ENCODE measurements at places on chromosomes 1 and 21.

- no peak for DNase-seq
These were observed 622.3 kb downstream of the PTPRU start for GRCh38 chr1:29858646-29859045.

- peak; percentile 92 for DNase-seq
These were observed 75.2 kb downstream of the KIFAP3 start for GRCh38 chr1:169999331-169999741.

DNA sequence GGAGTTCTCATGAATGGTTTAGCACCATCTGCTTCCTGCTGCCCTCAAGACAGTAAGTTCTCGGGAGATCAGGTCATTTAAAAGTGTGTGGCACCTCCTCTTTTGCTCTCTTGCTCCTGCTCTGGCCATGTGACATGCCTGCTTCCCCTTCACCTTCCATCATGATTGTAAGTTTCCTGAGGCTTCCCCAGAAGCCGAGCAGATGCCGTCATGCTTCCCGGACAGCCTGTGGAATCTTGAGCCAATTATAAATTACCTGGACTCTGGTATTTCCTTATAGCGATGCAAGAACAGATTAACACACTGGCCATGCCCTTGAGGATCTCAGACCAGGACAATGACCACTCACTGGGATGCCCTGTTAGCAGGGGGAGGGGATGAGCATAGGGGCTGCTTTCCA, 212.3 kb downstream of the MATN1 start:
- no peak for DNase-seq

DNA sequence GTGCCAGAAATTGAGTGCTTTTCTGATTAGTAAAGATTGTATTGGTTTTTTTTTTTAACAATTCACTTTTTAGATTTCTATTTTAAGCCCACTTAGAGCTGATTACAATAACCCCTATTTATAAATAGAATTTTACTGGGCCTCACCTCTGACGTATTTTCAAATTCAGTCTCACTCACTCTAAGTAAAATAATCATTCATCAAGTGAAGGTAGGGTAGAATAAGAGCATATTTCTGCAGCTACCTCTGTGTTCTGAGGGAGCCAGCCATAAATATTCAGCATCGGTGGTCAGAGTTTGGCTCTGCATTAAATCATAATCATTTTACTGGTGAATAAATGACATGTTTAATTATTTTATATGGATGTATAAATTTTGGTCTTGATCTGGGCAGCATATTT, 95.8 kb upstream of the UBE2U start:
- no peak for DNase-seq

- DNase-seq: peak; percentile 89
These were observed 76.8 kb downstream of the CD46 start for GRCh38 chr1:207828485-207829158.

DNA sequence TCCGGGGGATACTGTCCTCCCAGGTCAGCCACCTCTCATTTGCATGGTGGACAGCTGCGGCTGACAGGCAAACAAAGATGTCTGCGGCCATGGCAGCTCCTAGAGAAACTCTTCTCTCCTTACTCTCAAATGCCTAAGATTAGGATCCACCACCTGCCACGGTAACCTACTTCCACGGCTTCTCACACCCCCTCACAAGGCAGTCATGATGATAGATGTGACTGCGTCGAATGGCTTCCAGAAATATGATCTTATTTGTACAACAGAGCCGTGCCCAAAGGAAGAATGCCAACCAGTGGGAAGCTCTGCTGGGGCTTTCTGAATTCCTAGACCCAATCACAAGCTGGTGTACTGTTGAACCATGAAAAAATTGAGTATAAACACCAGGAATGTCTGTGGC, 73.4 kb downstream of the BACE2 start:
- DNase-seq: no peak

- DNase-seq: peak; percentile 91
These were observed 436 bp upstream of the LBR start for GRCh38 chr1:225428068-225428880.

- no peak for DNase-seq
These were observed 264.1 kb downstream of the FOXD2 start for GRCh38 chr1:47701741-47702515.

DNA sequence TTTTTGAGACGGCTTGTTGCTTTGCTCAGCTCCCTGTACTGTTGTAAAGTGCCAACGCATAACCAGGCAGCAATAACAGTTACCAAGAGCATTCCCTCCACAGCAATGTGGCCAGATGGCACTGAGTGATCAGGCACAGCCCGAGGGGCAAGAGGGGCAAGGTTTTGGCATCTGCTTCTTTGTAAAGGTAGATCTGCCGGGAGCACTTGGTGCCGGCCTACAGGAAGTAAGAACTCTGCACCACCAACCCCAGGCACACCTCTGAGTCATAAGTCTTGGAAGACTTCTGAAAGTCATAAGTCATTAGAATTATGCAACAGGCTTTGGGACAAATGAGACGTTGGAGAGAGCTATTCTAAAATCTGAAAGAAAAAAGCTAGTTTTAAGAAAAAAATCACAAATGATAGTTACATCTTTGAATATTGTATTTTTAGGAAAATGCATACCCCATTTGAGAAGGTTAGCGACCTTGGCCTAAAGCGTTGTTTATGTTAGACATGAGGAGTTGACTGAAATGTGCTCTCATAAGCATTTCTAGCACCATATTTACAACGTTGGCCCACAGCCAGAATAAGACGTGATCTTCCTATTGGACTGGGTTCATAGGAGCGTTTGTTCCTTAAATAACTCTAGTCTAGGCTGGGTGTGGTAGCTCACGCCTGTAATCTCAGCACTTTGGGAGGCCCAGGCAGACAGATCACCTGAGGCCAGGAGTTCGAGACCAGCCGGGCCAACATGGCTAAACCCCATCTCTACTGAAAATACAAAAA, 37.7 kb upstream of the MAP10 start:
- DNase-seq: peak; percentile 48

DNA sequence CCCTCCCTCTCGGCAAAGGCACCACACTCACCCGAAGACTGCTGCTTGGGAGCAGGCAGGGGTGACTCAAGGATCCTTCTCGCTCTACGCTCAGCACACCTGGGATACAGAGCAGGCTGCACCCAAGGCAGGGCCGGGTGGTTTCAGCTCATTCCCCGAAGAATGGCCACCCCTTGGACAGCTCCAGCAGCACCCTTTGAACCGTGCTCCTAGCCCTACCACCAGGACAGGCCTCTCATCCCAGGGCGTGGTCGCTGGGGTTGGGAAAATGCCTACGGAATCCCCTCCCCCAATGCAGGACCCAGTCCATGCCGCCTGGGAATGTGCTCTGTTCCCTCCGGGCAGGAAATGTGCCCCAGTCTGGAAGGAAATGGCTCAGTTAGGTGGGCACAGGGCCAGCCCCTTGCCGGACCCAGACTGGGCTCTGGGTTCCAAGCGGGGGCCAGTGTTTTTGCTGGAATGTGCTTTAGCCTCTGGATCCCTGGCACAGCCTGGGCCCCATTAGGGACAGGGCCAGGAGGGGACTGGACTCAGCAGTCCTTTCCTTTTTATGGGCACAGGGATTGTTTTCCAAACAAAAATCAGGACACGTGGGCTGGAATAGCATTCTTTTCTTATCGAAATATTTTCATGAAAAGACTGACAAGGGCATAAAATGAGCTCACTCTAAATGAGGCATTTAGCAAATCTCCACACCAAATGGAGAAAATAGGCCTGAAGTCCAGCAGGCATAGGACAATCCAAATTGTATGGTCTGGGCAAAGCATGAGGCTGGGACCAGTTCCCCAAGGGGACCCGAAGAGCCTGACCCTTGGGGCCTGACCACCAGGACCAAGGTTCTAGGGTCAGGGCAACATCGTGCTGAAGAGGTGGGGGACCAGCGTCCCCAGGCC, 7.3 kb downstream of the TMEM82 start:
- no peak for DNase-seq

DNA sequence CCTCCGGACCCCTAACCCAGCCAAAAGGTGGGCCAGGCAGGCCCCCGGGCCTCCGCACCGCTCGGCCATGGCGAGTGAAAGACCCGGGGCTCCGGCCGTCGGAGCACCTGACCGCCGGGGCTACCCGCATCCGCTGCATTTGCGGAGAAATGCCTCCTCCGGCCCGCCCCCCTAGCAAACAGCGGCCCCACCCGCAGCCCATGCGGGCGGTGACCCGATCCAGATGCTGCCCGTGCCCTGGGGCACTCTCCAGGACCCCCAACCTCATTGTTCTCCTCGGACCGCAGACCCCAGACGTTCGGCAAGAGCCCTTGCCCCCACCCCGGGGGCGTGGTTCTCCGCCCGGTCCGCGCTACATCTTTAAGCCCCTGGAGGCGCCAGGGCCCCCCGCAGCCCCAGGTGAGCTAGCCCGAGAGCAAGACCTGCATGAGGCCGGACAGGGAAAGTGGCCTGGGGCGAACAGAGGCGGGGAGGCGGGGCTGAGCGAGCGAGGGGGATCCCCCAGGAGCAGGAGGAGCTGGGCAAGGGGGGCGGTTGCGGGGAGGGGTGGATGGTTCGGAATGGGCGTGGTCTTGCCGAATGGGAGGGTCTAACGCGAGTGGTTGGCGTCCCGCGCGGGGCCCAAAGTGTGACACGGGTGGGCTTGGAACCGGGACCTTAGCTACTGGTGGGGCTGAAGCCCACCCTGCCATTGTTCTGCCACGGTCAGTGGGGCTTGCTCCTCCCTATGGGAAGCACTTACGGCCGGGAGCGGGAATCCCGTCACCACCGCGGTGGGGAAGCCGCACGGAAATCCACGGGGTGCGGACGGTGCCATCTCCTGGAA, 6.3 kb upstream of the CRYBG2 start:
- DNase-seq: no peak

DNA sequence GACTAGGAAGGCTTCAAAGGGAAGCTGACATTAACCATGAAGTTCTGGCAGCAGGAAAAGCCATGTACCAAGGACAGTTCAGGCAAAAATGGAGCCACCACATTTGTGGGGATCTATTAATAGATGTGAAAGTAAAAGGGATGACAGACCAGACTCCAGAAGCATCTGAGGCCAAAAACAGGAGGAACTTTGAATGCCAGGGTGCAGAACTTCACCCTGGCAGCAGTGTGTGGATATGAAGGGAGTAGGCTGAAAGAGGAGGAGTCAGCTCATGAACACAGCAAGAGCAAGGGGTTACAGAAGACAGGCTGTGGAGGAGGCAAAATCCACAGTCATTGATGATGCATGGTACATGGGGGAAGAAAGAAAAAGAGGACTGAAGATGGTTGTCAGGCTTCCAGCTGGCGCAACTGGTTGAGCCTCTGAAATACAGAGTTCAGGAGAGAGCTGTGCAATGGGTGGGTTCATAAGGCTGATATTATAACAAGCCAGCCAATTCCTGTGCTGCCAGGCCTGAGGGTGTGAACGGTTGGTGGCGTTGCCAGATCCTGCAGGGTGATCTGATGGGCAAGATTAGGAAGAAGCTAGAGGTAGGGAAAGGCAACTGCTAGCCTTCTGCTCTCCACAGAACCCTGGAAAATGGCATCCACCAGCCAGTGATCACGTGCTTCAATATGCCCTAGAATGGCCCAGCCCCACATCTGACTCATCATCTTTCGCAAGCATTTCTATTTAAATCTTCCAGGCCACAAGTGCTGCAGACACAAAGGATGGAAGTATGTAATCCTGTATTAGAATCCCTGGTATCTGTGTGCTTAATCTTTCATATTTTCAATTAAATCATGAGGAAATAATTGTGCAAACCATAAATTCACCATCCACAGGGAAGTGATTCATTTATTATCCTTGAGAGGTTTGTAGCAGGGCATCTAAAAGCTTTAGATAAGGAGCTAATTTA, 81.9 kb downstream of the SLC25A24 start:
- DNase-seq: peak; percentile 70

GRCh38 chr21:44485254-44485793, 30.0 kb downstream of the LRRC3 start:
- peak; percentile 35 for DNase-seq

- no peak for DNase-seq
These were observed 553 bp upstream of the STMN1 start for GRCh38 chr1:25906644-25907300.

GRCh38 chr21:36211660-36212512, 55.3 kb downstream of the DOP1B start:
- peak; percentile 94 for DNase-seq

- no peak for DNase-seq
These were observed 2.7 kb downstream of the STUM start for GRCh38 chr1:226551299-226551698.

DNA sequence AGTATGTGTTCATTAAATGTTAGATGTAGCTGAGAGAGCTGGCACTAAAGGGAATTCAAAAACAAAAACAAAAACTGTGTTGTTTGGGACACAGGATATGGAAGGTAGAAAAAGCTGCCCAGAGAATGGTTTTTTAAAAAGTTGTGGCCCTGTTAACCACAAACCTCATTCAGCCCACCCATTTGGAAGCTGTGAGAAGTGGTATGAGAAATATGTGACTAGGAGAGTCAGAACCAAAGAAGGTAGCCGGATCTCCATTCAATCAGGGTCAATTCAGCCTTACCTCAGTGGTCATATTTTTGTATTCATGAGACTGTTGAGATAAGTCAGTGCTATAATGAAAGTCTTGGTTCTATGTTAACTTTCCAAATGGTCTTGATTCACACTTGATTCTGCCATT, 29.8 kb upstream of the CACYBP start:
- DNase-seq: no peak

GRCh38 chr1:155010211-155010918, 7.8 kb downstream of the ZBTB7B start:
- no peak for DNase-seq

DNA sequence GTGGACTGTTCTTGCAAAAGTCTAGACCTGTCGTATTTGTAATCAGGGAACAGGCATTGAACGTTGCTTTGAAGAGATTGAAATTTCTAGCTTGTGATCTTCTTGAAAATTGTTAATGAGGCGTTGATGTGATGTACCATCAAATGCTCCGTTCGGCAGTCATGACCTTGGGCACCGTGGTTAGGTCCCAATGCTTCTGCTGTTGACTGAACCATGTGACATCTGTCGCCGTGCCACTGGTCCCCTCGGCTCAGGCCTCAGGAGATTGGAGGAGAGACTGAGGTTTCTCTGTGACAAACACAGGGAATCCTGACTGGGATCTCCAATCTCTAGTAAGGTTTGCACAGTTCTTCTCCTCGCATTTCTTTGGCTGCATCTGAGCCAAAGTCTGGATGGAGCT, 18.1 kb upstream of the KCNAB2 start:
- no peak for DNase-seq

GRCh38 chr1:4124631-4125145, 224.6 kb upstream of the C1orf174 start:
- DNase-seq: no peak

- no peak for DNase-seq
These were observed 5.1 kb downstream of the IBA57 start for GRCh38 chr1:228170666-228171065.

GRCh38 chr1:231064418-231064817, 24.4 kb upstream of the FAM89A start:
- no peak for DNase-seq

- no peak for DNase-seq
These were observed 8.2 kb downstream of the BMP8A start for GRCh38 chr1:39499668-39500067.

DNA sequence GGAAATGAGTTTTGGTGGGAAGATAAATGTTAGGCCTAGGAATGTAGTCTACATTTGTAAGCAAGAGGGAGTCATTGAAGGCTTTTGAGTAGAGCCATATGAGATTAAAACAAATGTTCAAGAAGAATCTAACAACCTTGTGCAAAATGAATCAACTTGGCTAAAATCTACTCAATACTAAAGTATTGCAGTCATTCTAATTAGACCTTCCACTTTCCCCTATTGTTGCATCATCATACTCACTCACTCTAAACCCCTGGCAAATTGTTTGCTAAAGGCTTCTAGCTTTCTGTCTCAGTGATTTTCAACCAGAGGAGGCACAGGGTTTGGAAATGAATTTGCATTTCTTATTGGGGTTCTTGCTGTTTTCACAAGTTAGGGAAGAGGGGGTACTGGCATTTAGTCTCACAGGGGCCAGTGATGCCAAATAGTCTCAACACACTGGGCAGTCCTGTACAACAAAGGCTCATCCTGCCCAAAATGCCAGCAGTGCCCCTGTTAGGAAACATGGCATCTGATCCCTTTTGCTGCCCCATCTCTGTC, 85.3 kb downstream of the SEC16B start:
- DNase-seq: no peak

All from HCEC 1CT (cell line).